ENCODE measurements at places on chromosomes 12 and 14.

- peak; percentile 90 for DNase-seq
Measured at GRCh38 chr14:50920482-50921230, 23.6 kb downstream of the PYGL start.

GRCh38 chr12:70271025-70271424, 27.8 kb downstream of the CNOT2 start:
- no peak for DNase-seq

- no peak for DNase-seq
Measured at GRCh38 chr14:102693006-102693755, 84.1 kb upstream of the TRAF3 start.

DNA sequence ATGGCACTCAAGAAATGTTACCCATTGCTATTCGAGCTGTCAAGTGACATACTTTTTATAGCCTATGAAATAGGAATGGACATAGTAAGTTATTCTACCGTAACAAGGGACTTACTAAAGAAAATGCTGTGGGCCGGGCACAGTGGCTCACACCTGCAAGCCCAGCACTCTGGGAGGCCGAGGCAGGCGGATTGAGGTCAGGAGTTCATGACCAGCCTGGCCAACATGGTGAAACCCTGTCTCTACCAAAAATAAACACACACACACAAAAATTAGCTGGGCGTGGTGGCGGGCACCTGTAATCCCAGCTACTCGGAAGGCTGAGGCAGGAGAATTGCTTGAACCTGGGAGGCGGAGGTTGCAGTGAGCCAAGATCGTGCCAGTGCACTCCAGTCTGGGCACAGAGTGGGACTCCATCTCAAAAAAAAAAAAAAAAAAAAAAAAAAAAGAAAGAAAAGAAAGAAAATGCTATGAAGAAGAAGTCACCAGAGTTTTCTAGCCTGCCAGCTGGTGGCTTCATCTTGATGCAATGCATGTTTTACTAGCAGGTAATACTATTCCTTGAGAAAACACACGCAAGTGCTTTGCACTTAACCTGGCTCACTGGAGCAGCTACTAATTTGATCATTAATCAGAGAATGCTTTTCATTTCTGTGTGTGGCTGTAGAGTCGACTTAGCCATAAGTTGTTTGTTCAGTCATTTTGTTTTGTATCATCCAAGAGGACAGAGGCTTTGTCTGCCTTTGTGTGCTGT, 166.7 kb upstream of the MYL2 start:
- DNase-seq = no peak

- DNase-seq = peak; percentile 75
Measured at GRCh38 chr12:89655841-89656240, 52.8 kb downstream of the ATP2B1 start.

GRCh38 chr14:105086833-105087307, 21.6 kb upstream of the GPR132 start:
- peak; percentile 71 for DNase-seq

DNA sequence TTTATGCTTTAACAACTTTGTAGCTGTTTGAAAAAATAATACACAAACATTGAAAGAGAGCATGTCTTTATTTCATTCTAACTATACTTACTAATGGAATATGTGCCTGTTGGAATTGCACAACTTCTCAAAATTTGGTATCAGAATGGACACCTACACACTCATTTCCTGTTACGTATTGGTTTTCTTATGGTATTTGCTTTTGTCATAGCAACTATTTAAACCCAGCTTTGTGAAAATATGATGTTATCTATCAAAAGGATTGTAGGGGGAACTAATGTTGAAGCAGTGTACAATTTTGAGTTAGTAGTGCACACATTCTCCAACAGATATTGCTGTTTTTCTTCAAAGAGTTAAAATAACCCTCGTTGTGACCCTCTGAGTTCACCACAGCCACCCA, 52.6 kb downstream of the RBMS2 start:
- peak; percentile 78 for DNase-seq

DNA sequence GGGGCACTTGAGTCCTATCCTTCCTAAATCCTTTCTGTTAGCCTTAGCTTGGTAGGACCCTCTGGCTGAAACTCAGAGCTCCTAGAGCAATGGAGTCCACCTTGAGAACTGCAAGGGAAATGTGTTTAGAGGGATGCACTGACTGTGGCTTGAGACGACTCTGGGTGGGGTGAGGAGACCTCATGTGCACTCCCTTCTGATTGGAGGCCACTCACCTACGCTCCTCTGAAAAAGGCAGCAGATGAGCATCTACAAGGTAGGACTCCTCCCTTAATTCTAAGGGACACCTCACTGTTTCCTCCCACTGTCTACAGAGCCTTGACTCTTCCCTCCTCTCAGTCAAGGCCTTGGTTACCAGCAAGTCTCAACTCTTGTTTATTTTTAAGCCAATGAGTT, 1.0 kb downstream of the MAP3K12 start:
- no peak for DNase-seq

GRCh38 chr14:37590428-37591139, 4.5 kb downstream of the FOXA1 start:
- DNase-seq = no peak

- no peak for DNase-seq
Measured at GRCh38 chr14:23346693-23347405, 5.8 kb downstream of the SLC22A17 start.

- DNase-seq = peak; percentile 48
Measured at GRCh38 chr14:55458800-55459515, 18.5 kb upstream of the TBPL2 start.

- DNase-seq = no peak
Measured at GRCh38 chr12:52710730-52711129, 7.4 kb upstream of the KRT77 start.

DNA sequence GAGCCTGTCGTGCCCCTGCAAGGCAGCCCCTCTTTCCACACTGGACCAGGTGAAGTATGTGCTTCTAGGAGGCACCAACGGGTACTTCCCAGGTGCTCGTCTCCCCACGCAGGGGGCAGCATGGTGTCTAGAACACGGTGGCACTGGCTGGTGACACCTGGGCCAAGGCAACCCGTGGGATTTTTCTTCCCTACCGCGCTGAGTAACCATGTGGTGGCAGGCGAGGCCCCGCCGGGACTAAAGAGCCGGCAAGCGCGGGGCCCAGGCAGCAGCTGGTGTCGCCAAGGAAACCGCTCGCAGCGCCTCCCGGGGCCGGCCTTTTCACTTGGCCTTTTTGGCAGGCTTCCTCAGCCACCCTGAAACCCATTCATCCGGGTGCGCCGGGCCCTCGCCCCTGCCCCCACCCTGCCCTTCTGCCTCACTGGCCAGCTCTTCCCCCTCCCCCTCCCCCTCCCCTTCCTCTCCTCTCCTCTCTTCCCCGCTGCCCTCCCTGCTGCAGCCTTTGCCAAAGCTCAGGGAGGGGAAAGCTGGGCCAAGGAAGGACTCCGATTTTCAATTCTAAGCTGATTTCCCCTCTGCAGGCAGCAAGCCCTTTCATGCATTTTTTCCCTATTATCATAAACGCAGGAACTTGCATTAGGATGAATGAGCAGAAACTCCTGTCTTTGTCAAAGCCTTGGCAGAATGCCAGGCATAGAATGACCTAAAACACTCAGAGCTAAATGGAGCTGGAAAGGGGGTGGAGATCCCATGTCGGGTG, 81.2 kb downstream of the IRF2BPL start:
- peak; percentile 88 for DNase-seq

DNA sequence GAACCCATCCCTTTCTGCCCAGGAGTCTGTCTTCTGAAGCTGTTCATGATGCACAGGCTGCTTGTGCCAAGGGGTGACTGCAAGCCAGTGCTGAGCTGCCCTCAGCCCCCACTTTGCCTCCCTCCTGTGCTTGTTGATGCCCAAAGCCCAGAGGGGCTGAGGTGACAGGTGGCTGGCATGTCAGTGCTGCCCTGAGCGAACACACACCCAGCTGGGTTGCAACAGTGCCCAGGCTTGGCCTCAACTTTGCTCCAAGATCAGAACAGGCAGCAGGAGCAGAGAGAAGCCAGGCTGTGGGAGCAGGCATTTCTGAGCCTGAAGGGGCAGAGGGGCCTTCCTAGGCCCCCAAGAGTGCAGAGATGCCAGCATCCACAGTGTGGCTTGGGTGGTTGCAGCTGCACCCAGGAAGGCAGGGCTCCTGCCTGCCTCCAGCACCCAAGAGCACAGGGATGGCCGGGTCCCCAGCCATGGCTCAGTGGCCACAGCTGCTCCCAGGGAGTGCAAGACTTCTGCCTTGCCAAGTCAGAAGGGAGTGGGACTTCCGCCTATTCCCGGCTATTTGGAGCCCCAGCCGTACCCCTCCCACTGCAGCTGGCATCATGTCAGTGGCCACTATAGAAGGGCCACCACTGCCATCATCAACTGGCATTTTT, 83.1 kb downstream of the SLC16A7 start:
- no peak for DNase-seq

DNA sequence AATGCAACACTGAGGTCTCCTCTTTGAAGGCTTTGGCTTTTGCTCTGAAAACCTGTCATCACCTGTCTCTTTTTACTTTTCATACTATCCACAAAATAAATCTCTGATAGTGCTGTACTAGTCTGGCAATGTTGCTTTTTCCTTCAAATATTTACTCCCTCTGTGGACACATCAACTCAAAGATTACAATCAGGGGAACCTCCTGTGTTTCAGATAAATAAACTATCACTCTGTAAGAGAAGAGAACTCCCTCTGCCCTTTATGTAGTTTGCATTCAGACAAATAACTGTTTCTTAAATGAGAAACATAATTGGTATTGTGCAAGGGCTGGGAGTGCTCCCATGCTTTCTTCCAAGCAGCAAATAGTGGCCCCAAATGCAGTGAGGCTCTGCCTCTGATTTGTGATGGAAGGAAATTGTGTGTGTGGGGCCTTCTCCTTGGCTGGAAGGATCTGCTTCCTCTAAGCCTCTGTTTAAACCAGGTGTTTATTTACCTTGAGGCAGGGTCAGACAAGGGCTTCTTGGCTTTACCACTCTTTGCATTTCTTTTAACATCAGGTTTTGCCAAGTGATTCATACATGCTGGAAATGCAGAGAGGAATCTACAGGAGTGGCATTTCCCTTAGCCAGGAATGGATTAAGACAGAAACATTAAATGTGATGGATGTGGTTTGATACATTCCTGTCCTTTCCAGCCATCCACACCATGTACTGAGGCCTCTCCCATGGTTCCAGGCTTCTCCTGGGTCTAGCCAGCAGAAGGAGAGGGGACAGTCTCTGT, 69.0 kb downstream of the AKAP6 start:
- peak; percentile 44 for DNase-seq

- no peak for DNase-seq
Measured at GRCh38 chr14:55578511-55578910, 1.5 kb upstream of the KTN1 start.

- no peak for DNase-seq
Measured at GRCh38 chr12:4286771-4287317, 13.3 kb downstream of the CCND2 start.

DNA sequence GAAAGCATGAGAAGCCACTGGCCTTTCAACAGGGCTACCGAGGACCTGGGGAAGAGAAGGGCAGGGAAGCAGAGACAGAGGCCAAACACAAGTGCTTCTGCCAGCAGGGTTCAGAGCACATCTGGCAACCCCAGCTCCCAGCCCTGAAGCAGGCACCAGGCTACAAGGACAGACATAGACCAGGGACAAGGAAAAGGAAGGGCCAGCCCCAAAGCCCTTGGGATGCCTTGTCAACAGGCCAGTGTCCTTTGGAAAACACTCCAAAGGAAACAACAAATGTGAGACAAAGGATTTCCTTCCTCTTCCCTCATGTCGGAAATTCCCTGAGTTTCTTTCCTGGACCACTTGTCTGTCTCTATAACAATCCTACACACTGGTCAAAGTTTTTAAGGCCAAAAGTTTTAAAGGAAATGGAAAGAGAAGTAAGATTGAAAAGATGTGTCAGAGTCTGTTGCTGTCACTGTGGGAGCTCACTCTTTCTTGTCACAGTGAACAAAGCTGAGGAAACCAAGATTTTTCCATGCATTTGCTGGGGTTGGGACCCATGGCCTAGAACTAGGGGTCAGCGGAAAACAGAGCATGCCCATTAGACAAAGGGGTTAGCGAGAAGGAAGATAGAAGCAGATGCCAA, 59.4 kb downstream of the TTC9 start:
- DNase-seq = no peak
